ENCODE measurements at places on chromosomes 2 and 18. TPM values are rescaled to one million over a fixed set of nuclear protein-coding genes. Genes with fewer than 3 reads are reported as not detected.

DNA sequence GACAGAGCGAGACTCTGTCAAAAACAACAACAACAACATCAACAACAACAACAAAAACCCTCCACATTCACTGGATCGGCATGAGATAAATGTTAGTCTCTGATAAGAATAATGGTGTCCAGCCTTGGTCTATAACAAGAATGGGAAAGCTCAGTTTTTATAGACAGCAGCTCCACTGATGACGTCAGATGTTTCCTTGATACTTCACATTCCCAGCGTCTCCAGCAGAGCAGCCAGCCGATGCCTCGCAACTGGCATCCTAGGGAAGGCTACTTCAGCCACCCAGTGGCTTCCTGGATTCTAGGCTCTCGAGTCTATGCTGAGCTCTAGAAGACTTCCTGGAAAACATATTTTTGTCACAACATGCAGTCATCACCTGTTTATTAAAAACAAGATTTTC, 271.4 kb upstream of the SMIM21 start:
- no peak for DNase-seq

DNA sequence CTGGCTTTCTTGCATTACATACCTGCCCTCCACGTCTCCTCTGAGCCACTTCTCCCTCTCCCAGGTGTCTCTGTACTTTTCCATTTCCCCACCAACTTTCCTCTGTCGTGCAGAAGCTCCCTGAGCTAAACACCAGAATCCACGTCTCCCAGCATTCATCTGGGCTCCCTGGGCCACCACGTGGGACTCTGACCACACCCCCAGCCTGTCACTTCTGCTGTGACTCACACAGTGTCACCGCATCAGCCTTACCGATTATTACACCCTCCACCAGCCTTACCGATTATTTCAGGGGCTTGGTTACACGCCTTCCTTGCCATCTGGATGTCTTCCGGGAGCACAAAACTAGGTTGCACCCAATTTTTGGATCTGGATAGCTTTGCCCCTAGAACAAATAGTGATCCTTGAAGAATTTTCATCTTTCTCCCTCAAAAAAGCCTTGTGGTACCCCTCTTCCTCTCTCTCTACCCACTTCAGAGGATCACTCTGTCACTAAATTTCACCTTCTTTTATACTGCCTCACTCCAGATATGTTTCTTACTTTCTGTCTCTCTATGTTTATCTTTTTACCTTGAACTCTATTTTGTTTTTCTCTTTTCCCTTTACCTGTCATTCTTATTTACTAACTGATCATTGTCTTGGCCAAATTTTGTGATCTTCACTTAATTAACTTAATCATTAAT, 136.9 kb upstream of the CAB39 start:
- no peak for DNase-seq

DNA sequence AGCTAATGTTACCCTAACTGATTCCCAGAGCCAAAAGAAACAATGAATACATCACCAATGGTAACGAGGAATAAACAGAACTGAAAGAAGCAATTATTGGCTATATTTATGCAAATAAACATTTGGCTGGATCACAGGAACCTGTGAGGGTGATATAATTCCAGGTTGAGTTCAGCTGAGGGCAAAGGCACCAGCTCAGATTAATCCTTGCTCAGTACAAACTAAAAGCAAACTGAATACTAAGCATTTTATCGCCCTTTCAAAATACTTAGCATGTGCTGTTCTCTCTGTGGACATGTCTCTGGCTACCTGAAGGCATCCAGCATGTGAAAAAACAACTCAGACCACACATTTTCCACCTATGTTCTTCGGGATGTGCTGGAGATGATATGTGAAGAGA, 791.7 kb downstream of the METTL4 start:
- no peak for DNase-seq

DNA sequence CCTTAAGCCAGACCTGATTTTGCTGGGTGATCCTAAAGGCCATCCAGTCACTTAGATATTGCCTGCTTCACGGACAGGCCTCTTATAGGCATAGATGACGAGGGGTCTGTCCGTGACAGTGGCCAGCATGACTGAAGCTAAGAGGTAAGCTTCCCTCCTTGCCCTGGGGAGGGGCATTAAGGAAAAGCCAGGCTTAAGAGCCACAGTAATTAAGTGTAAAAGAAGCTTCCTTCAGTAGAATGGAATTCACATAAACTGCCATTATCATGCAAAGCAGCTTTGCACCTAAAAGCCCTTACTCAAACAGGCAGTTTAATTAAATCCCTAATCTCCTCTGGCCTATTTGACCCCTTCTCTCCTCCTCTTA, 99.4 kb upstream of the PKDCC start:
- DNase-seq: no peak

GRCh38 chr2:69612200-69612599, 31.3 kb downstream of the AAK1 start:
- no peak for DNase-seq

Gene ANKZF1
- 22.4 TPM for total RNA-seq

DNA sequence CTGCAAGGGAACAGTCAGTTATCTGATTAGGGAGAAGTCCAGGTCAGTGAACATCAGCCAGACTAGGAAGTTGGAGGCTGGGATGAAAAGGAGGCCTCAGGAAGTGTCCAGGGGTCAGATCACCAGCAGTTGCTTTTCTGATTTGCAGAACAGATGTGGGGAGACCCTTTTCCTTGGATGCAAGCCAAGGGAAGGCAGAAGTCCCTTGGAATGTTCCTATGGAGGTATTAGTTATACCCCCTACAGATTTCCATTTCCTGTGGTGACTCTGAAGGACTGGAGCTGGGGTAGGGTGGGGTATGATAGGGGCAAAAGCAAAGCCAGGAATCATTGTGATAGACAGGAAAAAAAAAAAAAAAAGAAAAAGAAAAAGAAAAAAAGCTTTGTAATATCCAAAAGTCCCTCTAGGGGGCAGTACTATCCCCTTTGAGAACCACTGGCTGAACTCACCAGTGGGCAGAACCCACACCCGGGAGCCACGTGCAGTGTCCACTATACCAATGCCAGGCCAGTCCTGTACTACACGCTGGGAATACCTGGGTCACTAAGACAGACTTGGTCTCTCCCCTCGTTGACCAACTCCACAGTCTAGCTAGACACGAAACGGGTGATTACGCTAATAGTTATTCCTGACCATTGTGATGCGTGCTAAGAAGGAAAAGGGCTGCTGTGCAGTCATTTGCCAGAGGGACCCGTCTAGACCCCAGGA, 7.4 kb downstream of the DYSF start:
- peak; percentile 71 for DNase-seq

Gene STARD6
- total RNA-seq: not detected

Gene SLC30A3
- total RNA-seq: 10.2 TPM

Gene QPCT
- total RNA-seq: 5.2 TPM

- DNase-seq: no peak
Observed at GRCh38 chr18:64115881-64116280, 33.0 kb downstream of the LINC00305 start.

- DNase-seq: no peak
Observed at GRCh38 chr2:176175709-176176607, 12.5 kb upstream of the HOXD1 start.

DNA sequence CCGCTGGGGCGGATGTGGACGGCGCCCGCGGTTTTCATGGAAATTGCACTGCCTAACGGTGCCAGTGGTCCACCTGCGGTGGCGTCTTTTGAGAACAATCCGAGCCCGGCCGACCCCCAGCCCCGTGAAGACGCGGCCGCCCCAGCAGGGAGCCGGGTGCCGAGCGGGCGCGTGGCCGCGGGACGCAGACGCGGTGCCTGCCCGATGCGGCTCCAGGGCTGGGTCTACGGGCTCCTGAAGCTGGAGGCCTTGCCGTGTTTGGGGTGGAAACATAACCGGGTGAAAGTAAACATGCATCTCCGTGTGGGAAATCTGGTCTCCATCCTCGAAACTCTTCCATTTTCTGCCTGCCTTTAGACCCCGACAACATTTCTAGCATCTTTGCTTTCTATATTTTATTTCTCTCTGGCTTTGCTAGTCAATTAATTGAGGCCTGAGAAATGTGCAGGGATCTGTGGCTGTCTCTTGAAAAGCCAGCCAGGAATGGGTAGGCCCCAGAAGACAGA, 572 bp downstream of the INPP4A start:
- no peak for DNase-seq

Gene COX5B
- 992 TPM for total RNA-seq

DNA sequence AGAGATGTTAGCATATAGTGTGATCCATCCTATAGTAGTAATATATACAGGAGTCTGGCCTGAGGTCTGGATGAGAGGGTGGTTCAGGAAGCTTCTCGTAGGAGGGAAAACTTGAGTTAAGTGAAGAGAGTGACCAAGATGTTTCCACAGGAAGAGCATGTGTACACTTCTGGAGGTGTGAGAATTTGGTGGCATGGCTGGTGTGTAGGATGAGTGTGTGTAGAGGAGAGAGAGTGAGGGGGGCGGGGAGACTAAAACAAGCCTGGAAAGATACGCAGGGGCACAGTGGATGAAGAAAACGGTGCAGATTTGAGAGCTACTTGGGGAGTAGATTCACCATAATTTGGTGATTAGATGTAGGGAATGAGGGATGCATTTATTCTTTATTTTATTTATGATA, 43.5 kb upstream of the CTLA4 start:
- no peak for DNase-seq

Gene SP110
- 10.0 TPM for total RNA-seq

- no peak for DNase-seq
Observed at GRCh38 chr18:6868033-6868432, 138.5 kb downstream of the ARHGAP28 start.

GRCh38 chr2:144362401-144362800, 157.5 kb downstream of the ZEB2 start:
- no peak for DNase-seq

DNA sequence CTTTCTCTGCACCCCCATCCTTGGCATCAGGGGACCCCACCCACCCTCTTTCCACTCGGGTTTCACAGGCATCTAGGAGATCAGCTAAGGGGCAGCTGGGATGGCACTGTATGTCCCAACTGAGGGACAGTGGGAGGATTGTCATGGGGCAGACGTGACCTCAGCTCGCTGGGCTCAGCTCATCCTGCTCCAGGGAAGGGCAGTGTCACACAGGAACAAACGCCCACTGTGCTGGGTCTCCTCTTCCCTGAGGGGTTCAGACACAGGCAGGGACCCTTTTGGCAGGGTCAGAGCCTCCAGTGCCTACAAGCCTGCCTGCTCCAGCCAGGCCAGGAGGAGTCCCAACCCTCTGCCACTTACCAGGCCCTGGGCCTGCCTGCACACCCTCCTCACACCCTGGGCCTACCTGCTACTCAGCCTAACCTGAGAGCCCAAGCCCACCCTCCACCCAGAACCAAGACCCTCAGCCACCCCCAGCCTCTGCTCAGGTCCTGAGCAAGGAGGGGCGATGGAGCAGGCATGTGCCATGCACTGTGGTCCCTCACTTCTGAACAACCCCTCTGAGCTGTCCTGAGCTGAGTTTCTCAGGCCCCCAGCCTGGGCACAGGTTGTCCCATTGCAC, 68.2 kb downstream of the HS1BP3 start:
- DNase-seq: peak; percentile 55

DNA sequence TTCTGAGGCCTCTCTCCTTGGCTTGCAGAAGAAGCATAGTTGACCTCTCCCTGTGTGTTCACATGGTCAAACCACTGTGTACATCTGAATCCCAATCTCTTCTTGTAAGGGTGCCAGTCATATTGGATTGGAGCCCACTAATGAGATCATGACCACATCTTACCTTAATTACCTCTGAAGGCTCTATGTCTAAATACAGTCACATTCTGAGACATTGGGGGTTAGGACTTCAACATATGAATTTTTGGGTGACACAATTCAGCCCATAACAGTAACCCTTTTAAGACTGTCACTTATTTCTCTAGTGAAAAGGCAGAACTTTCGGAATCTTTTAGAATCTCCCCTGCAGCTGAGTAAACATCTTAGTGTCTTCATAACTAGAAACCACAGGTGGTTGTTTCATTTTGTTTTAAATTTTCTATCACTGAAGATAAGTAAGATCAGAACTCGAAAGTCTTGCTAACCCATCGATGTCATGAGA, 33.3 kb downstream of the BMP10 start:
- no peak for DNase-seq

Gene KIAA2012
- not detected for total RNA-seq

GRCh38 chr2:109448946-109449788, 164.6 kb downstream of the SEPTIN10 start:
- no peak for DNase-seq

- DNase-seq: no peak
Observed at GRCh38 chr2:59568461-59568860, 985.0 kb downstream of the BCL11A start.

Gene UBR3
- 87.5 TPM for total RNA-seq

DNA sequence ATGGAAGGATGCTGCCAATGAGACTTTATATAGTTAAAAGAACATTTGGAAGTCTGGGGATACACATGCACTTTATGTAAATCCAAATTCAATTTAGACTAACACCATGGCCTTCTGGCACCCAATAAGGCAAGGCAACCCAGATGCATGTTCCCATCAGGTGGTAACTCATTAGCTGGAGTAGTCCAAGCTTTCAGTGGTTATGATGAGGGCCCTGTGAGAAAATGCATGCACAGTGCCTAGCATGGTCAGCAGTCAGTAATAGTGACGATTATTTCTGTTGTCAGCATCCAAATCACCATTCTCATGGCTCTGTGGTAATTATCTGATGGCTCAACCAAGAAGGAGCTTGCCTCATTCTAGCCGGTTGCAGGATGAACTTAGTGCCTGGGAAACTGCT, 70.3 kb upstream of the CTLA4 start:
- DNase-seq: no peak

Gene SCN2A
- 0.13 TPM for total RNA-seq

GRCh38 chr2:176612736-176613135, 343.5 kb downstream of the MTX2 start:
- DNase-seq: no peak

GRCh38 chr18:7696780-7697179, 129.7 kb downstream of the PTPRM start:
- DNase-seq: no peak

DNA sequence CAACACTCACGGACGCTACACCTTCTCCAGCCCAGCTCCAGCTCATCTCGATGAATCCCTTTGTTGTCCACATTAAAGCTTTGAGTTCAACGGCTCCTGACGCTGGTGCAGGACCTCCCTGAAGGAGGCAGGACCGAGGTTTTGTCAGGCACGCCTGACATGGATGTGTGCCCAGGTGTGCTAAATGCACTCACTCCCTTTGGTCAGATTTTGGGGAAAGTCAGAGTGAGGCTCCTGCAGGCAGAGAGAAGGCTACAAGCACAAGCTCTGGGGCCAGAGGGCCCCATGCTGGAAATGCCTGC, 78.6 kb downstream of the NDUFA10 start:
- peak; percentile 10 for DNase-seq

Gene BOLL
- not detected for total RNA-seq
